NCI-H146 (cell line): ENCODE measurements at places on chromosomes 2 and 18.

GRCh38 chr2:220166616-220167015, 539.2 kb downstream of the SLC4A3 start:
- DNase-seq: no peak

DNA sequence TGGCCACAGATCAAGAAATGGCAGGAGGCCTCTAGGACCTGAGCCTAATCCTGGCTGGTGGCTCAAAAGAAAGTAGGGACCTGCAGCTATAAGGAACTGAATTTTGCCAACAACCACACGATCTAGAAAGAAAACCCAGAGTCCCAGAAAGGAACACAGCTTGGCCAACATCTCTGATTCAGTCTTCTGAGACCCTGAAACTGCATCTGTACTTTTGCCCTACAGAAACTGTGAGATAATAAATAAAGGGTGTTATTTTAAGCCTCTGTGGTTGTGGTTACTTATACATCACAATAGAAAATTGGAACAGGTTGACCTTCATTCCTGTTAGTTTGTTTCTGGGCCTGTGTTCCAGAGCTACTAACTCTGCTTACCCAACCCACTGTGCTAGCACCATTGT, 356.8 kb upstream of the ST6GAL2 start:
- no peak for DNase-seq

DNA sequence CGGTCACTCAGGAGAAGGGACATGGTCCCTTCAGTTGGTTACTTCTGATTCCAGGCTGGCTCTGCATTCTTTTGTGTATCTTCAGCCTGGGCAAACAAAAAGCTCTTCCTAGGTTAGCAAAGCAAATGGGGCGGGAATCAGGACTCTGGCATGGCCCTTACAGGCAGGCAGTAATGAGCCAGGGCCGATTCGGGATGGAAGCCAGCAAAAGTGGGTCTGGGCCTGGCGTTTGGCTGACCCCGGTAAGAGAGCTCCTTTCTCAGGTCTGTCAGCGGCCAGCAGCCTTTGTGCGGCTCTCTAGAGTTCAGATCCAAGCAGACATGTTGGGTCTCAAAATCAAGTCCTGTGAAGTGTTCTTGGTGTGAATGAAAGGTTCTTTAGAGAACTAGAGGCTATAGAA, 81.5 kb upstream of the EML6 start:
- no peak for DNase-seq

GRCh38 chr2:160621748-160622147, 128.1 kb upstream of the RBMS1 start:
- DNase-seq: no peak

DNA sequence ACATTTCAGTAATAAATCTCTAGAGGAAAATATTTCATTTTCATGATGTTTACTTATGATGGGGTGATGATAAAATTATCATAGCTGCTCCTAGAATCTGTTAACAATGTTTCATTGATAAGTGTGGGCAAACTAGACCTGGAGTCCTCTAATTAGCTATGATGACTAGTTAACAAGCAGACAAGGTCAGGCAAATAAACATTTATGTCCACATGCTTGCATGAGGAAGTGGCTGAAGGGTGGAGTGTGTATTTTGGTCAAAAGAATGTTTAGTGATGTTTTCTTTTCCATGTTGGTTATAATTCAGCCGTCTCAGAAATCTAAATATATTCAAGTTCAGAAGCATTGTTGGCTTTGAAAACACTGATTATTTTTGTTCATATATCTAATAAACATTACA, 99.9 kb upstream of the FN1 start:
- peak; percentile 6 for DNase-seq

GRCh38 chr18:46531482-46531881, 125.5 kb downstream of the LOXHD1 start:
- no peak for DNase-seq

DNA sequence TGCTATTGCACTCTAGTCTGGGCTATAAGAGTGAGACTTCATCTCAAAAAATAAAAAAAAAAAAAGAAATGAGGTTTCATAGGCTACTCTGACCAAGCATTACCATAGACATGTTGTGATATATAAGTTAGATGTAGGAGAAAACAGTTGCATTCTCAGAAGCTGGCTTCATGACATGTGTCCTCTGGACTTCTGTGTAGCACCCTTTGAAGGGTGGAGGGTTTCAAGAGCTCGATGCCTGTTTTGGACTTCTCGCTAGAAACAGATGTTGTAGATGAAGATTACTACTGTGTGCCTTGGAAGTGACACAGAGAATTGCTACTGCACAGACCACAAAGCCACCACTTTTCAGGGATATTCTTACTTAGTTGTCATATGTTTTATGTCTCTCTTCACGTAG, 91.0 kb downstream of the TMEM247 start:
- no peak for DNase-seq

- DNase-seq: no peak
Measured at GRCh38 chr2:42622943-42623676, 54.7 kb downstream of the MTA3 start.

- DNase-seq: no peak
Measured at GRCh38 chr18:58209326-58209725, 165.3 kb downstream of the NEDD4L start.
